ENCODE measurements at places on chromosomes 1 and 21.

DNA sequence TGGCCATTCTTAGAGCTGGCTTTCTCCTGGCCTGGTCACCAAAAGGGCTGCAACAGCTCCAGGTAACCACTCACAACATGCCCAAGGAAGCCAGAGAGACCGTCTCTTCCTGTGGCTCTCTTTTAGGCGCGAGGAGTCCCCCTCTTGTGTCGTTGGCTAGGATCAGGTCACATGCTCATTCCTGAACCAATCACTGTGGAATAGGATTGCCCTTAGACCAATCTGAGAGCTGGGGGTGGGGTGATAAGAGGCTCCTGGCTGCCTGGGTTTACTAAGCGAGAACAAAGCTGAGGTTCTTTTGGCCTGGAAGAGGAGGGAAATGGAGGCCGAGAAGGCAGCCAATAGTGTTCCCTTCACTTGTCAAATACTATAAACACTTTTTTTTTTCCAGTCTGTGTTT, 452.1 kb upstream of the PROX1 start:
- DNase-seq: no peak

- no peak for DNase-seq
Observed at GRCh38 chr1:201584471-201585092, 45.7 kb downstream of the NAV1 start.

- DNase-seq: no peak
Observed at GRCh38 chr1:198175423-198176170, 18.8 kb downstream of the NEK7 start.

DNA sequence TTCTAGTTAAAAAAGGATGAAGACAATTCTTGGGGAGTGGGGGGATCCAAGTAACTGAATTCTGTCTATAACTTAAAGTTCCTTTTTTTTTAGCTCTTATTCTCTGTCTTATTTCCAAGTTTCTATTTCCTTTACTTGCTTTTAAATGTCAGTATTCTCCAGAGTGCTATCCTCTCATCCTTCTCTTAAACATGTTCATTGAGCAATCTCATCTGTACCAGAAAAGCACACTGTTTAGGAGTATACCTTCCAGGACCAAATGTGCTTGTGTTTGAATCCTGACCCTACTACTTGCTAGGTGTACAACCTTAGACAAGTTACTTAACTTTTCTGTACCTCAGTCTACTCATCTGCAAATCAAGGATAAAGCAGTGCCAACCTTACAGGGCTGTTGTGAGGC, 50.1 kb downstream of the AKT3 start:
- DNase-seq: no peak

DNA sequence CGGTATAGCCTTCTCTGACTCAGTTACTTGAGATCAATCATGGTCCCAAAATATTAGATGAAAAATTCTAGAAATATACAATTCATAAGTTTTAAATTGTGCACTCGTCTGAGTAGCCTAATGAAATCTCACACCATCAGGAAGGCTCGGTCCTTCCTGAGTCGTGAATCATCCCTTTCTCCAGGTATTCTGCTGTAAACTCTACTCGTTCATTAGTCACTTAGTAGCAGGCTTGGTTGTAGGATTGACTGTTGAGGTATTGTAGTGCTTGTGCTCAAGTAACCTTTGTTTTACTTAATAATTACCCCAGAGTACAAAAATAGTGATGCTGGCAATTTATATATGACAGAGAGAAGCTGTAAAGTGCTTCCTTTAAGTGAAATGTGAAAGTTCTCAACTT, 238.7 kb downstream of the OLFM3 start:
- no peak for DNase-seq

GRCh38 chr1:15005116-15005515, 148.4 kb upstream of the TMEM51 start:
- DNase-seq: no peak

GRCh38 chr21:45979651-45980050, 1.9 kb upstream of the COL6A1 start:
- no peak for DNase-seq

DNA sequence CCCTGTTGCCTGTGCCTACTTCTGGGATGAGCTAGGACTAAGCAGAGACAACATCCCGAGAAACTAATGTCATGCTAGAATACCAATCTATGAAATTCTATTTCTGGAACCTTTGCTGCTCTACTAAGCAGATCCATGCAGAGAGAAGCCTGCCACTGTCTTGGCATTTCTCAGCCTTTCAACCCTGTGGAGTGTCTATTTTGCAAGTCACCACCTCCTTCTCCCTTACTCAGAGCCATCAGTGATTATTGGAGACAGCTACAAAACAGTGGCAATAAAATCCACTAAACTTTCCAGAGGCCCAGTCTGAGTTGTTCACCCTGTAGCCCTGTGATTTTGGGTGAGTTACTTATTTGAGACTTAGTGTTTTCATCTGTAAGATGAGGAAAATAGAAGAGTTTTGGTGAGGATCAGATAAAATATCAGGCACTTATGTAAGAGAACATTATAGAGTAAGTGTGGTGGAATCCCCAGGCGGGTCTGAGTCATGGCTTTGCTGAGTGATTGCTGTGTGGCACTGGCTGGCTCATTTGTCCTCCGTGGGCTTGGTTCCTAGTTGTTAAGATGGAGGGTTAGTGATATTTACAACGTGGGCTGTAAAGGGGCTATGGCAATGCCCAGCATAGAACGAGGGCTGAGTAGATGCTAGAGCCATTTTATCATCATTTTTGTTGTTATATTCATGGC, 61.1 kb downstream of the FMN2 start:
- no peak for DNase-seq

GRCh38 chr1:44682883-44683265, 8.4 kb downstream of the ARMH1 start:
- no peak for DNase-seq

GRCh38 chr1:15848143-15848928, 829 bp downstream of the SPEN start:
- DNase-seq: no peak

- DNase-seq: no peak
Observed at GRCh38 chr1:65959896-65960567, 167.3 kb downstream of the PDE4B start.

DNA sequence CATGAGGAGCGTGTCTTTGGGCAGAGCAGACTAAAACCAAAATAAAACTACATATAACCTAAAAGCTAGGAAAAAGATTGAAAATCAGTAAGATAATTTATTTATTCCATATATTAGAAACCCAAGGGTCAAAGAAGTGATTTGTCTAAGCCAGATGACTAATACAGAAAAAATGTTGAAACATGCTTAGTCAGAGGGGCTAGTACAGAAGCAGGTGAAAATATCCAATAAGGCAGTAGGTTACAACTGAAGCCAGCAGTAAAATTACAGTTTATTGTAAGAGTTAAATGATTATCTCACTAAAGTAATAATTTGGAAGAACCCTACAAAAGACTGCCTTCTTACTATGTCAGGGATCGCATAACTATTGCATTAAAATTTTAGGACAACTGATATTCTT, 1190.9 kb upstream of the PRMT6 start:
- no peak for DNase-seq

GRCh38 chr1:3327389-3327702, 127.1 kb upstream of the ARHGEF16 start:
- no peak for DNase-seq

DNA sequence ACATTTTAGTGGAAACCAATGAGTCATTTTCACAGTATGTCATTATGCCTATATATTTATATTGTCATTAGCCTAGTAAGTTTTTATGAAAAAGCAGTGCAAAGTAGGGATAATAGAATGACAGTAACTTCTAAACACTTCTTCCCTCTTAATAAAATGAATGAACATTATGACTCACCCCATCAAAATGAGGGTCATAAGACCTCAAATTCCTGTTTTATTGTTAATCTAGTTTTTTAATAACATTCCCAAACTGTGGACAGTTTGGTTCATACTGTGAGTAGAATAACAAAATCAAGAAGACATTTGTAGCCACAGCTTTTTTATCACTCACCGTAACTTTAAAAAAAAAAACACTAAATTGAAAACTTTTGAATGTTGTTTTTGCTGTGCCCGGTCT, 160.5 kb downstream of the LRRC40 start:
- DNase-seq: no peak

DNA sequence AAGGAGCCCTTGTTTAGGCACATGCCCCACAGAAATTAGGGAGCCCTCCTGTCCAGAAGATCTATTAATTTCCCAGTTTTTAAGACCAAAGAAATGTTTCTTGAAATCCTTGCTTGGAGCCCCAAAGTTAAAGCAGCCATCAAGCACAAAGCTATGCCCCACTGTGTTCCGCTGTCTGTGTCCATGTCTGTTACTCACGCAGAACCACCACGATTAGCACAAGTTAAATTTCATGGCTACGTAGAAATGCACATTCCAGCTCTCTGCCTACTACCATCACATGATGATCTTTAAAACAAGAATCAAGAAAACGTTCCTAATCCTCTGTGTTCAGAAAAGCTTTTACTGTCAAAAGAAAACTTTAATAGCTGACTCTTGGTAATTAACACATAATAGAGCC, 238.5 kb downstream of the RERE start:
- DNase-seq: no peak

DNA sequence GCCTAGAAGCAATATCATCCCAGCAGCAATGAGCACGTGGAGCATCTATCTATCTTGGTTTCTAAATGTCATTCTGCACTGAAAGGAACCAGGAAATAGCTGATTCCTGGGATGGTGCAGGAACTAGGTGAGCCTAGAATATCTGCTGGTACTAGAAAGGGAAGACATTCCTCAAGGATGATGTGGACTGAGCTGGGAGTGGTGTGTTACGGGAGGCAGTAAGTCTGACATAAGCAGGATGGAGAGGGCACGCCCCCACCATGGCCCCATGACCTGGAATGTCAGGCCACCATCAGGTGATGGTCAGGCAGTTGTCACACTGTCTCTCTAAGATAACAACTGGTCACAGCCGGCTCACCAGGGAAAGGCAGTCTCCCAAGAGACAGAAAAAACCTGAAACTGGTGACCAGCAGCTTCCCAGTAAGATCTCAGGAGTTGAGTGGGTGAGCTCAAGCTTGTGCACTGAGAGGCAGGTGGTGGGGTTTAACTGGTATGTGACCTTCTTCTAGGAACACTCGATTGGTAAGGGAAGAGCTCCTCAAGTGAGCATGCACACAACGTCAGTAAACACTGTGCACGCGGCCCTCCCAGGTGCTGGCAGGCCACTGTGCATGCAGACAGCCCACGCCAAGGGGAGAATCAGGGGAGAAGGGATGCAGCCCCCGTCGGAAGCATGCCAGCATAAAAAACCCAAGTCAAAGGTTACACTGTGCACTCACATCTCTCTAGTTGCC, 148.7 kb downstream of the ADSS2 start:
- DNase-seq: no peak

DNA sequence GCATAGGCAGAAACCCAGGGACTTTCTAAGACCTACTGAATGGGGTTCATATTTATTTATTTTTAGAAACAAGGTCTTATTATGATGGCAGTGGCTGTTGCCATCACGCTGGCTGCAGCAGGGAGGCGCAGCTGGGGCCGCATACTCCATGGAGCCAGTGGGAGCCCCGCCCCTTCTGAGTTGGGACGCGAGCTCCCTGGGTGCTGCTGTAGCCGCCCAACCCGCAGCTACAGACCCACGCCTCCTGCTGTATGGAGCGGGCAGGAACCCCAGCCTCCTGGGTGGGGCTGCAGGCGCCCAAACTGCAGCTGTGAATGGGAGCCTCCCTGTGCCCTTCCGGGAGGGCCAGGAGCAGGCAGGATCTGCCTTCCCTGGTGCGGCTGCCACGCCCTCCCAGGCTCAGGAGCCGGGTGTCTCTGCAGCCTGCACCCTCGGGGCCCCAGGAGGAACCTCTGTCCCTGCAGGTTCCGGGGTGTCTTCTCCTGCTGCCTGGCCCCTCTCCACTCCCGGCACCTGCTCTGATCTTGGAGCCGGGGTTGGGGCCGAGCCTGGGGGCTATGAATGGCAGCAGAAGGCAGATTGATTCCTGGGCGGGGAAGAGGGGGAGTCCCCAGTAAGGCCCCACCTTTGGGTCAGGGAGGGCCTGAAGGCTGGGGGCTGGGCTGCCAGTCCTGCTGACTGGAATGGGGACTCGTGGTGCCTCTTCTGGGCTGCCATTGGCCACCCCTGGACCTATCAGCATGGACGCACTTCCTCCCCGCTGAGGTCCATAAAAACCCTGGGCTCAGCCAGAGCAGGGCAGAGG, 66.5 kb upstream of the LRRN2 start:
- no peak for DNase-seq

DNA sequence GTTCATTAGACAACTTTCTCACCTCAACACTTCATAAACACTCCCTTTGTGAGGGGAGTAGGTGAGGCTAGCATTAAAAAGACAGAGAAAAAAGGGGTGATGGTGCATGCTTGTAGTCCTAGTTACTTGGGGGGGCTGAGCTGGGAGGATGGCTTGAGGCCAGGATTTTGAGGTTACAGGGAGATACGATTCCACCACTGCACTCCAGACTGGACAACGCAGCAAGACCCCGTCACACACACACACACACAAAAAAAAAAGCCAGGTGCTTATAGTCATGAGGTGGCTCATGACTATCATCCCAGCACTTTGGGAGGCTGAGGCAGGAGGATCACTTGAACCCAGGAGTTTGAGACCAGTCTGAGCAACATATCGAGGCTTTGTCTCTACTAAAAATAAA, 29.6 kb downstream of the GON4L start:
- no peak for DNase-seq
